NCI-H1417 treated with DMSO at 0.1 percent for 48 hours (cell line): ENCODE measurements at places on chromosomes 6 and 20.
A peak's percentile ranks its signal among the peaks of the same experiment; 100 is the strongest.

- no peak for DNase-seq
Observed at GRCh38 chr6:5164092-5164491, 79.0 kb downstream of the PPP1R3G start.

DNA sequence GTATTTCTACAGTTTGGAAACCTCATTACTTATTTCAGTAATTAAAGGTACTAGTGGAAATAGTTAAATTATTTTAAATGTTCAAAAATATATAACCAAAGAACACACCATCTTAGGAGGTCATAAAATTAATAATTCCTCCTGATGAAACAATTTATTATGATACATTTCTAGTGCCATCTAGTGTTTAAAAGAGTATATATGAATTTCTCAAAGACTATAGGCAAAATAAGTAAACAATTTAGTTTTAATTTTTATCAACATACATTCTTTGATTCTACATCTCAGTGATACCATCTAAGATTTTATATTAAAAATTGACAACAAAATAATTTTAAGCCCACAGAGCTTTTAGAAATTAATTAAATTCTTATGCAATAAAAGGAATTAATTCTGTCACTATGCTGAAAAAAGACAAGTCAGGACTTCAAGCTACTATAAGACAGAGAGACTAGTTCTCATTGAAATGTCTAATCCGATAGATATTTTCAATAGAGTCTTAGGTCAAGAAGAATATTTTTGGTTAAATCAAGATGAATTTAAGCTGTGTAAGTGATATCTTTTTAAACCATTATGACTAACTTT, 107.8 kb upstream of the RNF217 start:
- peak; percentile 12 for DNase-seq

DNA sequence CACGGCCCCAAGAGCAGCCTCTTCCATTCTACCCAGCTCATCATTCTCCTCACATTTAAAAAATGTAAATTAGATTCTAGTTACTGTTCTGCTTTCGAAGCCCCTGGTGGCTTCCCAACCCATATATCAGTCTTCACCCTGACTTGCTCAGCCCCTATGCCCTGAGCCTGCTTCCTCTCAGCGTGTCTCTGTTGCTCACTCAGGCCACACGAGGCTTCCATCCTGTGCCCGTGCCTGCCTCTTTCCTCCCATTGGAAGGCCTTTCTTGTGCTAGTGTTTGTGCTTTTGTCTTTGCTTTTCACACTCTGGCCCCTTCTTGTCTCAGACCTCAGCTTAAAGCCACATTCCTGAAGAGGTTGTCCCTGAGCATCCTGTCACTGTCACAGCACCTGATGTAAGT, 78.1 kb downstream of the AFDN start:
- no peak for DNase-seq

- no peak for DNase-seq
Observed at GRCh38 chr6:33589731-33590530, 9.9 kb upstream of the BAK1 start.

- no peak for DNase-seq
Observed at GRCh38 chr6:130937942-130938604, 110.9 kb downstream of the SMLR1 start.

- DNase-seq: no peak
Observed at GRCh38 chr6:33828452-33828763, 24.6 kb upstream of the MLN start.

- DNase-seq: no peak
Observed at GRCh38 chr6:41705311-41705995, 30.0 kb downstream of the TFEB start.

DNA sequence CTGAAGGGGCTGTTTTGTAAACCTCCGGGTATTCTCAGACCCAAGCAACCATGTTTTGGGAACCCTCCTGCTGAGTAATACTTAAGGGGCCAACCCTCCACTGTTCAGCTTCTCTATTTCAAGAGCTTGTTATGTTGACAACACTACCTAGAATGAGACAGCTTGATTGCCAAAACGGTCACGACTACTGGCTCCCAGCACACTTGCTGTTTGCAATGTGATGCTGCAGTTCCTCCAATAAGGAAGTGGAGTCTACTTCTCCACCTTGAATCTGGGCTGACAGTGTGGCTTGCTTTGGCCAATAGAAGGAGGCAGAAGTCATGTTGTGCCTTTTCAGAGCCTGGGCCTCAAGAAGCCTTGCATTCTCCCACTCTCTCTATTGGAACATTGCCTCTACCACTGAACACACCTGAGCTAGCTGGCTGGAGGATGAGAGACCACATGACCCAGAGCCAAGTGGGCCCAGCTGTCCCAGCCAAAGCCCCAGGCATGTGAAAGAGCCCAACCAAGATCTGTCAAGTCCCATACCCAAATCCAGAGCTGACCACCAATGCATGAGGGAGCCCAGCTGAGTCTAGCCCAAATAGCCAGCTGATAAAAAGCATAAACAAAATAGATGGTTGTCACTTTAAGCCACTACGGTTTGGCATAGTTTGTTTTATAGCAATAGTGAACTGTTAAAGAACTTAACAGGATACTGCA, 108.0 kb downstream of the PRND start:
- DNase-seq: no peak

DNA sequence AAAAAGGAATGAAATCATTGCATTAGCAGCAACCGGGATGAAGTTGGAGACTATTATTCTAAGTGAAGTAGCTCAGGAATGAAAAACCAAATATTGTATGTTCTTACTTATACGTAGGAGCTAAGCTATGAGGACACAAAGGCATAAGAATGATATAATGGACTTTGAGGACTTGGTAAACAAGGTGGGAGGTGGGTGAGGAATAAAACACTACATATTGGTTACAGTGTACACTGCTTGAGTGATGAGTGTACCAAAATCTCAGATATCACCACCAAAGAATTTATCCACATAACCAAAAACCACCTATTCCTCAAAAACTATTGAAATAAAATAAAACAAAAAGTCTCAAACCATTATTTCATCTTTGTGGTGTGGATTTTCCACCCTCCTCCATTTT, 593.5 kb downstream of the TENT5A start:
- no peak for DNase-seq

- DNase-seq: no peak
Observed at GRCh38 chr6:155687645-155688044, 232.0 kb upstream of the NOX3 start.

DNA sequence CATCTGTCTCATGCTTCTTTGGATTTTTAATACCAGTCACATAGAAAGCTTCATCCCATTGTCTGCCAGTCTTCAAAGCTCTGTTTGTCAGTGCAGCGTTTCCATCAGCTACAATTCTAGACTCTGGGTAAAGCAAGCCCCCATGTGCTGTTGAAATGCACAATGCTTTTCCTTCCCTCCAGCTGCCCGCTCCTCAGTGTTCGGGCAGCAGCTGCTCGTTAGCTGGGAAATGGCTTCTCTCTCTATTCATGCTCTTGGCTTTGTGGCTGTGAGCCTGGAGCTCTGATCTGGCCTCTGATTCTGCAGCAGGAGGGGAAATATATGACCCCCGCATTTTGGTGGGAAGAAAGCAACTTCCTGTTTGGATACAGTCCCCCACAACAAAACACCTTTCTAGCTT, 213.0 kb upstream of the CDYL start:
- no peak for DNase-seq

- no peak for DNase-seq
Observed at GRCh38 chr6:62150048-62150663, 135.9 kb downstream of the KHDRBS2 start.
